ENCODE measurements at places on chromosomes 2 and 18. TPM values are rescaled to one million over a fixed set of nuclear protein-coding genes. Genes with fewer than 3 reads are reported as not detected.

Gene FSHR
- total RNA-seq = 0.29 TPM

Gene CDH19
- total RNA-seq = 68.7 TPM

Gene CERKL
- not detected for total RNA-seq

DNA sequence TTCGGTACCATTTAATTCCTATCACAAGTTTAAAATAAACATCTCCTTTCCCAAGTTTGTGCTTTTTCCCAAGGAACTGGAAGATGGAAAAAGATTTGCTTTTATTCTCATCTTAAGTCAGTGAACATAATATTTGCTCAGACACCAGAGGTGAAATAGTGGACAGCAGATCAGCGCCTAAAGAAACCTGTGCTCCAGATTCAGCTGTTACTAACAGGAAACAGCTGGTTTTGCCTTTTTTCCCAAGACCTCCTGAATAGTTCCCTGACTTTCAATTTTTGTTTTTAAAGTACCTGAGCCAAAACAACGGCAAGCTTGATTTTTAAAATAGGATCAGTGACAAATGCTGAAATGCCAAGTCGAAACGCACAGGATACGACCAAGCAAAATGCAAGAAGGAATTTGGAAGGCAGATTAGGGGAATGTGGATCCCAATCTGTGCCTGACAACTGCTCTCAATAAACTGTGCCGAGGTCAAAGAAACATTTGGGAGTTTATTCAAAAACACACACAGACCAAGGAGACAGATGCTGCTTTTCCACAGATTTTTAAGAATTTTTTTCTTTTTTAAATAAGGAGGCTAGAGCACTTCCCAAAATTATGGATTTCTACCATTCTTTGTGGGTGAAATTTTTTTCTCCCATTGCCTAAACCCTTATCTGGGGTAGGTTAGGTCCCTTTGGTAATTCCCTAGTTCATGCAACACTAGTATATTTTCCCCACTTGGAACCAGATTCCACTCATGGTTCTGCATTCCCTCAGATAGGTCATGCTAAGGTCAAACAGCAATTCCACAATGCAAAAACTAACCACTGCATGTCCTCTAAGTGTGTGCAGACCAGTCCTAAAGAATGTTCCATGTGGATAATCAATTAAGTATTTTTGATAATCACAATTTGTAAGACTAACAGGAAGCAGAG lies 121.5 kb upstream of the PDE1A start:
- no peak for DNase-seq
